Tibial nerve (tissue), 4 donors: ENCODE measurements at places on chromosomes 12 and 14. TPM values are rescaled to one million over a fixed set of nuclear protein-coding genes. Genes with fewer than 3 reads are reported as not detected.

The NFE2 gene
- not detected for total RNA-seq

The SLC6A15 gene
- total RNA-seq: 0.30 TPM

The PMCH gene
- not detected for total RNA-seq

The KRT85 gene
- not detected for total RNA-seq

The TAS2R46 gene
- total RNA-seq: 2.1 TPM

The BDKRB2 gene
- 13.7 TPM for total RNA-seq

The LRRC23 gene
- 17.2 TPM for total RNA-seq

The DHRS2 gene
- total RNA-seq: not detected

The OSGEP gene
- 71.9 TPM for total RNA-seq

The SERPINA12 gene
- total RNA-seq: not detected

The TAS2R8 gene
- not detected for total RNA-seq

The ZFHX2 gene
- total RNA-seq: 3.9 TPM

The THTPA gene
- total RNA-seq: 14.4 TPM

The SPATS2 gene
- 10.7 TPM for total RNA-seq

The CLEC1B gene
- total RNA-seq: not detected

The GPR68 gene
- total RNA-seq: 0.44 TPM

The MFAP5 gene
- total RNA-seq: 524 TPM

The TMEM30B gene
- total RNA-seq: 32.9 TPM

The IL31 gene
- not detected for total RNA-seq

The TMEM132D gene
- not detected for total RNA-seq

The COX8C gene
- not detected for total RNA-seq

The C12orf56 gene
- 8.7 TPM for total RNA-seq

The CLEC9A gene
- total RNA-seq: not detected
